ENCODE measurements at places on chromosomes 1 and 21.

- no peak for DNase-seq
These were observed 486 bp upstream of the KCNA3 start for GRCh38 chr1:110675060-110675791.

GRCh38 chr21:34730756-34731445 is 62.1 kb downstream of the CLIC6 start:
- DNase-seq, result no peak

DNA sequence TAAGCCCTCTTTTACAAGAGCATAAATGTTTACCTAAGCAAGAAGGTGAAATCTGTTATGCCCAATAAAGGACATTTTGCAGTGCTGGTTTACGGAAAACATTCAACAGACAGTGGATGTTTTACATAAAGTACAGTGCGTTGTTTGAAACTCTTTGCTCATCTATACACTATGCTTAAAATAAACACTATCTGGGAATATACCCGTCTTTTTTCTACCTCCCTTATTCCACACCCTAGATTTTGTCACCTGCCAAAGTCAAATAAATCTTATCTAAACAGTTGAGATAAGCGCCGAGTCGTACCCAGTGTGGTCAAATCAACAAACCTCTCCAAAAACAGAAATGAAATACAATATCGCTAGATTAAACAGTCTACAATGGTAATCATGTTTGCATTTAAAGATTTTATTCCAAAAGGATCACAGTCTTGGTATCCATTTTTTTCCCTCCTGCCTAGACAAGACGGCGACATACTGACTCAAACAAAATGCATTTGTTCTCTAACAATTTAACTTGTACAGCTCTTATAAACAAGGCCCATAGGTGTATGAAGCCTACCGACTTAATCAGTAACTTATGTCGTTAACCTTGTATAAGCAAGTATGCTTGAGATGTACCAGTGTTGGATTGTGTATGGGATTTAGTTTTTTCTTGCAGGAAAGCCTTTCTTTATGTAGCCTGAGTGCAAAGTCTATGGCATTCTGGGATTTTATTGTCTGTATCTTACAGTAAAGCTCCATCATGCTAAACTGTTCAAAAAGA is 189.1 kb downstream of the FMN2 start:
- no peak for DNase-seq

DNA sequence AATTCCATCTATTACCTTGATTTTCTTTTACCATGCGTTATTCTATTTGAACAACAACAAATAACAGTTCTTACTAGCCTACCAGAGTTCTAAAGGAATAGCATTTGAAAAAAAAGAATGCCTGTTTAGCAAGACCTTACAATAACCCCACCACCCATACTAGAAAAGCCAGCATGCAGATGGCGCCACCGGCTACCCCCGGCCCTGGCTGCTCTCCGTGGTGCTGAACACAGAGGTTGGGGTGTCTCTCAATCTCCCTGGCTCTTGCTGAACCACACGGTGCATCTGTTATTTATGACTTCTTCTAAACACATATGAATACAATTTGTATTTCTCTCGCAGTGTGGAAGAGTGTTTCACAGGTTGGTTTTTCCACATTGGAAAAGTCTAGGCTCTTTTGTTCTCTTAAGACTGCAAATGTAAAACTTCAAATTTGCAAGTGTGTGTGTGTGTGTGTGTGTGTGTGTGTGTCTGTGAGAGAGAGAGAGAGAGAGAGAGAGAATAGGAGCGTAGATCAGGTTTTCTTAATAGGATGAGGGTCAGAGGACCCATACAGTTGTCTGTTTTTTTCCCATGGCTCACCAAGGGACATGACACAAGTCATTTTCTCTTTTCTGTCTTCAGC is 13.6 kb downstream of the GRIK3 start:
- DNase-seq, result no peak

- DNase-seq, result peak; percentile 6
These were observed 23.3 kb downstream of the CYP2J2 start for GRCh38 chr1:59903141-59903754.

- DNase-seq, result no peak
These were observed 13.3 kb downstream of the RPS6KA1 start for GRCh38 chr1:26542771-26543451.

GRCh38 chr1:51661081-51661518 is 44.2 kb downstream of the OSBPL9 start:
- DNase-seq, result peak; percentile 97

DNA sequence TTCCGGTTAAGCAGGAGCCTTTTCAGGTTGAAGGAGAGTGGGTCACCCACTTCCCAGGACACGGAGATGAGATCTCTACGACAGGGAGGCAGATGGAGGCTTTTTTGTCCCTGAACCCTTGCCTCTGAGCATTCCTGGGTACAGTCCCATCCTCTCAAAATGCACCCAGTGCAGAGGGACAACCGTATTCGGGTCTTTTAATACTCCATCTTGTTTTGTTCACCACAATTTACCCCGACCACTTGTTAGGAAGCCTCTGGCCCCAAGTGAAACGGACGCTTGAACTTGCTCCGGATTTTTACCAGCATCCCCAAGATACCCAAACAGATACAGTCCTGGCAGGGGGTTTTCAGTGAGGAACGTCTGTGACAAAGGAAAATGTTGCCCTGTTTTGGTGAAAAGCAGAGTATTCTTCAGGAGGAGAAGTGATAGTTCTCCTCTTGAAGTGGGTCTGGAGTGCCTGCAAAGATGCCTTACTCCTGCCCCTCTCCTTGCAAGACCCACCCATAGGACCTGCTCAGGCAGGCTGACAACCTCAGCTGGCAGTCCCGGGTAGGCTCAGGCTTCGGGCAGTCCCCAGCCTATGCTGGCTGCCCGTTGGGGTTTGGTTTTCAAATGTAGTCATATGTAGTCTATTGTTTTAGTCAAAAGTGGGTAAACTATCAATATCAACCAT is 669 bp upstream of the ARL8A start:
- no peak for DNase-seq

All from astrocyte of the spinal cord (primary cell).